ENCODE measurements at places on chromosomes 5 and 9.
A peak's percentile ranks its signal among the peaks of the same experiment; 100 is the strongest.

DNA sequence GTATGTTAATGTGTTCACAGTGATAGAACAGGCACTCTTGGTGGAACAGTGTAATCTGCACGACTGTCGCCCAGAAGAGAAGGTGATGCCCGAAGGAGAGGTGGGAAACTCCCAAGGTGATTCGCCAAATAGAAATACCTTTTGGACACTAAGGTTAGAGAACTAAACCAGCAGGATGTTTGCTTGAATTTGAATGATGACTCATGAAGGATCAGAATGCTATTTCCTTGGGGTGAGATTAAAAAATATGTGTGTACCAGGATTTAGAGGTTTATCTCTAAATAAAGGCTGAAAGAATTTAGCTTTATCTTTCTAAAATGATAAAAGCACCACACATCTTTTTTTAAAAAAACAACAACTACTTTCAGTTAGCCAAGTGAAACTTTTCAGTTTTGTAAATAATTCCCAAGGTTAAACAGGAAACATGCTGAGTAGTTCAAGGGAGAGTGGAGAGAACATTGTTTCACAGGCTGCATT lies 297.4 kb upstream of the TAS2R1 start:
- no peaks in the 10 kb centered on the region for H3K27me3 ChIP-seq
- no peak overlapping the region for H3K4me3 ChIP-seq
- H3K27ac ChIP-seq = no peak overlapping the region
- H3K4me1 ChIP-seq = no peaks in the 10 kb centered on the region
- no peak for DNase-seq

DNA sequence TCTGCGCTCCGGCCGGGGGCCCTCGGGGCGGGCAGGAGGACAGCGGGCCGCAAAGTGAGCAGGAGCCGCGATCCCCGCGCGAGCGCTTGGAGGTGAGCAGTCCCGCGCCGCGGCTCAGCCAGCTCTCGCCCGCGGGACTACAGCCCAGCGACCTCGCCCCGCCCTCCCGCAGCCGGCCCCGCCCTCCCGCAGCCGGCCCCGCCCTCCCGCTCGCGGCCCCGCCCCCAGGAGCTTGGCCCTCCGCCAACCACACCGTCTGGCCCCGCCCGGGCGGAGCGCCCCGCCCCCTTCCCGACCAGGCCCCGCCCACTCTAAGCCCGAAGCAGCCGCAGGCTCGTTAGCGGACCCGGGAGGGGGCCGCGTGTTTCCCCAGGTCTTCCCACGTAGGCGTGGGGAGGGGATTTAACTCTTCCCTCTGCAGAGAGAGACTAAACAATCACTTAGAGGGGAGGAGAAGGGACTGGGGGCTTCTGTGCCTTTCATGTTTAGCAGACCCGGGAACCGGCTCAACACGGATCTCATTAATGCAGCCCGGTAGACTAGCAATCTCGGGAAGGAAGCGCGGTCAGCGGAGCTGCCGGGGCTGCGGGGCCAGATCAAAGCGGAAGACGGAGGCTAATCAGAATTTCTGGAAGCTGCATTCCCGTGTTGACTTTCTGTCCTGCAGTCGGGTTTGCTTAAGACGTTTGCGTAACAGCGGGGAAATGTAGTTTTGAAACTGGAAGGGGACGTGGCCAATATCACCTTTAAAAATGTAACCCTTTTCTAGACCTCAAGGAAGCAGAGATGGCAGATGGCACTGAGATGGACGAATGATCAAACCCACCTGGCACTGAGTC lies at the start of gene MYO10:
Gene MYO10, minus strand, starts transcription at position 139 of the 839 bp plus-strand sequence. CDS start 480 bp downstream, outside the sequence.
- no peaks in the 10 kb centered on the region for H3K36me3 ChIP-seq
- H3K27me3 ChIP-seq = peaks cover 63% of the 10 kb centered on the region
- no peak within 1 kb of the TSS for H3K27ac ChIP-seq
- H3K4me1 ChIP-seq = no peaks in the 10 kb centered on the region

GRCh38 chr5:176863041-176863764 lies 35.9 kb downstream of the HK3 start:
- H3K4me1 ChIP-seq = no peaks in the 10 kb centered on the region
- peaks cover 63% of the 10 kb centered on the region for H3K27me3 ChIP-seq
- DNase-seq = no peak
- no peaks in the 10 kb centered on the region for H3K36me3 ChIP-seq

GRCh38 chr5:56478062-56478461 lies 244.9 kb upstream of the ANKRD55 start:
- no peak overlapping the region for H3K27ac ChIP-seq
- peaks cover 20% of the 10 kb centered on the region for H3K4me1 ChIP-seq
- no peak for DNase-seq
- peaks cover 4% of the 10 kb centered on the region for H3K36me3 ChIP-seq

DNA sequence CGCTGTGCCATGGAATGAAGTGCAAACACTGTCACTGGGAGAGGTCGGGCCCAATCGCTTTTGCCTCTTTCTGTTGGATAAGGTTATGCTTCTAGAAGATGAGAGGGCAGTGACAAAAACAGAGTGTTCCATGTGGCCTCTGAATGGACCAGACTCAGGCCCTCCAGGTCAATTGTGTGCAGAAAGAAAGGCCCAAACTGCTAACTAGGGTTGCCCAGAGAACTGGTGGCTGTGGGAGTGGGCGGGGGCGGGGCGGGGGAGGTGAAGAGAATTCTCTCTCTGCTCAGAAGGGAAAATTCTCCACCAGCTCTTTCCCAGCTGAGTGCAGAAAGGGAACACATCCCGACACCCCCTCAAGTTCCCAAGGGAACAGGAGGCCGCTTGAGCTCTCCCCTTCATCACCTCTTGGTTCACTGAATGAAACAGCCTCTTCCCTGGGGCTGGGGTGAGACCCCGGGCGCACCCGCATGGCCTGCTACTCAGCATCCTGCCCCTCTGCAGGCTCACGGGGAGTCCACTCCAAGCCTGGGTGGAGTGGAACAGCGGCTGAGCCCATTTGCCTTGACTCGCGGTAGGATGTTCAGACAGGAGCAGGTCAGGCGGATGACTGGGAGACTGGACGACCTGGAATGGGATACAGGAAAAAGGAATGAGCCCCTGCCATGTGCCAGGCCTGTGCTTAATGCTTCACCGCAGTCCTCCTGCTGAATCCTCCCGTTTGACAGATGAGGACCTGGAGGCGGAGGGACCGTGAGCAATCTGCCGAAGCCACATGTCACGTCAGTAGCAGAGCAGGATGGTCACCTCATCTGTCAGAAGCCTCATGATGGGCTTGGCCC lies 93.8 kb upstream of the FANCC start:
- no peaks in the 10 kb centered on the region for H3K36me3 ChIP-seq
- H3K27me3 ChIP-seq = peaks cover 47% of the 10 kb centered on the region
- H3K4me1 ChIP-seq = no peaks in the 10 kb centered on the region

DNA sequence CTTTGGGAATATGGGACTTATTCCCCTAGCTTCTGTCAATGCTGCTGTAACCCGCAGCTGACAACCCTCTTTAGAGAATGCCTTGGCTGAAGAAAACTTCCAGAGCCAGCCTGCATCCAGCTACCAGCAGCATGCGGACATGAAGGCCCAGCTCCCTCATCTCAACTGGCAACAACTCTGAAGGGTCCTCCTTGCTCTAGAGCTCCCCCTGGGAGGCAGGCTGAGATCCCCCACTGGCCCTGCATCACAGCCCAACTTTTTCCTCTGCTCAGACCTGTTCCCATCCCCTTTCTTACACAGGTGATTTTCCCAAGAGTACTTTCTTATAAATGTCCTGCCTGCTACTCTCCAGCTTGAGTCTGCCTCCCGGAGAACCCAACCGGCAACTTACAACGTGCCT lies 18.7 kb upstream of the WNT8A start:
- H3K4me3 ChIP-seq = no peak overlapping the region
- no peaks in the 10 kb centered on the region for H3K27me3 ChIP-seq
- H3K4me1 ChIP-seq = peaks cover 7% of the 10 kb centered on the region
- H3K27ac ChIP-seq = no peak overlapping the region
- H3K36me3 ChIP-seq = no peaks in the 10 kb centered on the region
- no peak for DNase-seq

GRCh38 chr9:18433620-18434019 lies 40.3 kb upstream of the ADAMTSL1 start:
- no peak for DNase-seq
- H3K4me3 ChIP-seq = no peak overlapping the region
- no peaks in the 10 kb centered on the region for H3K36me3 ChIP-seq
- no peak overlapping the region for H3K27ac ChIP-seq
- H3K27me3 ChIP-seq = peaks cover 30% of the 10 kb centered on the region

GRCh38 chr9:112006361-112007020 lies 109.9 kb downstream of the UGCG start:
- H3K27ac ChIP-seq = no peak overlapping the region
- no peaks in the 10 kb centered on the region for H3K4me1 ChIP-seq
- H3K27me3 ChIP-seq = no peaks in the 10 kb centered on the region
- peaks cover 1% of the 10 kb centered on the region for H3K36me3 ChIP-seq
- no peak overlapping the region for H3K4me3 ChIP-seq

- no peaks in the 10 kb centered on the region for H3K4me1 ChIP-seq
- H3K4me3 ChIP-seq = no peak overlapping the region
- H3K27ac ChIP-seq = no peak overlapping the region
- no peak for DNase-seq
Measured at GRCh38 chr5:134028496-134028895, 23.7 kb upstream of the VDAC1 start.

GRCh38 chr5:132873119-132873929 lies at the start of gene LEAP2:
TSS of gene LEAP2 (plus strand) at chr5:132873668. CDS start at chr5:132873695, 27 bp downstream.
- H3K4me1 ChIP-seq = no peaks in the 10 kb centered on the region
- no peaks in the 10 kb centered on the region for H3K27me3 ChIP-seq
- peaks cover 19% of the 10 kb centered on the region for H3K36me3 ChIP-seq
- peak within 1 kb of the TSS; percentile 35 for H3K27ac ChIP-seq

- H3K27me3 ChIP-seq = peaks cover 34% of the 10 kb centered on the region
- no peaks in the 10 kb centered on the region for H3K36me3 ChIP-seq
- peaks cover 6% of the 10 kb centered on the region for H3K4me1 ChIP-seq
- H3K27ac ChIP-seq = no peak overlapping the region
- H3K4me3 ChIP-seq = no peak overlapping the region
- no peak for DNase-seq
Measured at GRCh38 chr9:36928670-36929349, 105.3 kb downstream of the PAX5 start.
